Kidney epithelial cell (primary cell): ENCODE measurements at places on chromosomes 12 and 14. TPM values are rescaled to one million over a fixed set of nuclear protein-coding genes. Genes with fewer than 3 reads are reported as not detected.
A peak's percentile ranks its signal among the peaks of the same experiment; 100 is the strongest.

- DNase-seq: no peak
Measured at GRCh38 chr14:28944605-28945004, 178.0 kb downstream of the FOXG1 start.

POTEG gene
- total RNA-seq: not detected in 2 replicates

GRCh38 chr12:66418908-66419307, 116.6 kb downstream of the HELB start:
- no peak for DNase-seq

DNA sequence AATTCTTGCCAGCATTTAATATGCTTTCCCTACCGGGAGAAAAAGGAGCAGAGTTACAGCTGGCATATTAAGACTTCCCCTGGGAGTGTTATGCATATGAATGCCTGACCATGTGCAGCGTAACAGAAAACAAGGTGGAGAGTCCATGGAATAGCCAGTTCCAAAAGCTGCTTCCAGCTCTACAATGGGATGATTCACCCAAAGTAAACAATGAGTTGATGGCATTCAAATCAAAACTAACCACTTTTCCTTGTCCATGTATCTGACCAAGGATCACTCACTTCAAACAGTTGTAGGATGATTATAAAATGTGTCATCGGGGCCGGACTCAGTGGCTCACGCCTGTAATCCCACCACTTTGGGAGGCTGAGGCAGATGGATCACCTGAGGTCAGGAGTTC, 48.1 kb upstream of the BICDL1 start:
- DNase-seq: peak; percentile 82

GRCh38 chr12:55019784-55020183, at the start of gene NEUROD4:
NEUROD4 (plus strand) TSS chr12:55019974; CDS start chr12:55026440, 6,466 bp downstream.
- DNase-seq: peak; percentile 39

DNA sequence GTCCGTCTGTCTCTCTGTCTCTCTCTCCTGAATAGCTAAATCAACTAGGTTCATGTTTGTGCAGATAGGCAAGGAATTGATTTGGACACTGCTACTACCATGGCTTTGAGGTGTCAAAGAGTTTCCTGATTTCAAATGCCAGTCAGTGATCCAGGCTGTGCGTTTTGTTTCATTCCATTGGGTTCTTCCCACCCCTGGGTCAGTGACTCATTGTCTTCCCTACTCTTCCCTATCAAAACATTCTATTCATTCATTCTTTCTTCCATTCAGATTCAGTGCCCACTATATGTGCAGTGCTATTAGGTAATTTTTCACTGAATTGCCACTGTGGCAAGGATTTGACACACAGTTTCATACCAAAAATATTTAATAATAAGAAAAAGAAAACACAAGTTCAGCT, 50.4 kb downstream of the RPH3A start:
- peak; percentile 39 for DNase-seq

DNA sequence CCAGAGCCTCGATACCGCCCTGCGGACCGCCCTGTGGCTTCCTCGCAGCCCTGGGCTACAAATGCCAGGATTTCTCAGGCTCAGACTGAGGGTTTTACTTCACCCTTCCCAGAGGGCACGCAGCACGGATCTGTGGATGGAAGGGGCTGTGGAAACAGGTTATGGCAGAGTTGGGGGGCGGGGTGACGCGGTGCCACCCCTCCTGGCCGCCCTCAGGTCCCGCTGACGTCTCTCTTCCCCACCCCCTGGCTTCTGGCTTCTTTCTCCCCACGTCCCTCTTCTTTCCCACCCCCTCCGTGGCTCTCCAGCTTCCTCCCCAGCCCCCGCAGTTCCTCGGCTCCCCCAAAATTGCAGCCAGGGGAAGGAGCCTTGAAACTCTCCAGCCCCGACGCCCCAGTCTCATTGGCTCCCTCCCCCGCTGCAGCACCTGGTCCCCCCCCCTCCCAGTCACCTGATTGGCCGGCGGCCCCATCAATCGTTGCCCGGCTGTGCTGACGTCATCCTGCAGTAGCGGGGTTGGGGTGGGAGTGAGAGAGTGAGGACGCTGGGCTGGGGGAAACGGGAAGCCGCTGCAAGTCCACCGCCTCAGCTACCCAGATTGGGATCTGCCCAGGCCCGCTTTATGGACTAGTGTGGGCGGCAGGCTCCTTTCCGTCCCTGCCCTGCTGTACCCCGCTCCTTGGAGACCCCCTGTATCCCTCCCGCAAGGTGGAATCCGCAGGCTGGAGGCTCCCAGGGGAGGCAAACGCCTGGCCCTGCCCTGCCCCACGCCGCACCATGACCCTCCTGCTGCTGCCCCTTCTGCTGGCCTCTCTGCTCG, at the start of gene CLSTN3:
Gene CLSTN3 (plus strand): TSS at position 500 of the 820 bp plus-strand sequence. CDS start 278 bp downstream, at position 778.
- no peak for DNase-seq

- no peak for DNase-seq
Measured at GRCh38 chr12:14959463-14959862, 1.9 kb downstream of the ARHGDIB start.

DNA sequence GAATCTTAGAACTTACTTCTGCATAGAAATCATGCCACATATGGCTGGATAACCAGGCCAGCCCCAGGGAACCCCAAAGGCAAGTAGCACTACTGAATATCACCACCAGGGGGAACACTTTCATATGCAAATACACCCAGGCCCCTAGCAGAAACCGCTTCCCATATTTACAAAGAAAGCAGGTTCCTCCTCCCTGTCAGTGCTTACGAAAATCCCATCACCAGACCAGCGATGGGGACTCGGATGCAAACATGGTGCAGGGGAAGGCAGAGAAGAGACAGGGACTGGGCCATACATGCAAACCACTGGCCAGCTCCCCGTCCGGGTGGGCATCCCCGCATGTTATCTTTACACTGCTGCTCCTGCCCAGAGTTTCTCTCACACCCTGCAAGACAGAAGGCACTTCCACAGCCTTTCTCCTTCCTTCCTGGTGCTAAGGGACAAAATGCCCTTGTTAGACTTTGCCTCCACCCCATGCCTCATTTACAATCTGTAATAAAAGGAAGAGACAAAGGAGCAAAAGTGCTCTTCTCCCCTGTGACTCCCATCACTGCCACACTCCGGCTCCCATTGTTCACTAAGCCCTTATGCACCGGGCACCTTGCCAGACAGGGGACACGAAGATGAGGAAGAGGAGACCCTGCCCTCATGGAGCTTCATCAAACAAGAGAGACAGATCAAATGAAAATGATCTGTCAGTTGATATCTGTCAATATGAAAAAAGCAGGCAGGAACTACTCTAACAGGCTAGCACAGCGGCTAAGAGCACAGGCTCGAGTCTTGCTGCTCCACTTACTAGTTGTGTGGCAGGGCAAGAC, 62.3 kb downstream of the PTPN21 start:
- DNase-seq: peak; percentile 31

ZBTB42 gene
- 8.4 and 13.8 TPM in 2 replicates for total RNA-seq

RHEBL1 gene
- 3.8 and 5.1 TPM in 2 replicates for total RNA-seq

MYBPC1 gene
- total RNA-seq: not detected in 2 replicates

DNA sequence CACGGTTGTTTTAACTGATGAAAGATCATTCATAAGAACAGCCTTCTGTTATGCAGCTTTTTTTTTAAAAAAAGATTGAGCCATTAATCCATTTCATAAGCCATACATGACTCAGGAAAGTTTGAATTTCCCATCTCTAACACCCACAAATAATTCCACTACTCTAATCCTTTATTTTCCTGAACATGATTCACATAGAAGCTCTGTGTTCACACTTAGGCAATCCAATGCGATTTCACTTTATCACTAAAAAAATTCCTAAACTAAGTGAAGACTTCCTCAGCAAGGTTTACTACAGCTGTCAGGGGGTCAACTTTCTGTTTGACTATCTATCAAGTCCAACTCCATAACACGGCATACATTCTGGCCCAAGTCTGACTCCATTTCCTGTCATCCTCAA, 25.9 kb downstream of the PKP2 start:
- DNase-seq: no peak

- DNase-seq: no peak
Measured at GRCh38 chr14:100567009-100567876, 20.0 kb downstream of the BEGAIN start.

FAM216A gene
- 5.7 and 7.5 TPM in 2 replicates for total RNA-seq

ZFHX2 gene
- 2.3 and 2.6 TPM in 2 replicates for total RNA-seq

DNA sequence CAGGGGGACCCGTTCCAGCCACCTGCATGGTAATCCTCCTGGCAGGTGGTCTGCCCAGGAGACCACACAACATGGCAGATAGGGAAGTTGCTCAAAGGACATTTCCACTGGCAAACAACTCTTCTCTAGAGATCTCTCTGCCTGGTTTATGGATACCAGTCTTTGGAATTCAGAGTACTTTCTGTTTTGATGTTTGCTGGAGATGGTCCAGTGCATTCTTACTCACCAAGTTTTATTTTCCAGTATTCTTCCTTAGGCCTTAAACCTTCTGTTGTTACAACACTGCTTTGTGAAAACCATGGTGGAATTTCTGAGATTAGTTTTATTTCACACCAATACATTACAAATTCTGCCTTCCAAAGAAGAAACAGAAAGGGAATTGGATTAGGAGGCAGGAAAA, 428.3 kb downstream of the FUT8 start:
- peak; percentile 19 for DNase-seq

LRP1 gene
- total RNA-seq: 40.2 and 53.6 TPM in 2 replicates

GLIPR1L1 gene
- total RNA-seq: not detected in 2 replicates

MFAP5 gene
- total RNA-seq: 2.8 and 15.8 TPM in 2 replicates

DNA sequence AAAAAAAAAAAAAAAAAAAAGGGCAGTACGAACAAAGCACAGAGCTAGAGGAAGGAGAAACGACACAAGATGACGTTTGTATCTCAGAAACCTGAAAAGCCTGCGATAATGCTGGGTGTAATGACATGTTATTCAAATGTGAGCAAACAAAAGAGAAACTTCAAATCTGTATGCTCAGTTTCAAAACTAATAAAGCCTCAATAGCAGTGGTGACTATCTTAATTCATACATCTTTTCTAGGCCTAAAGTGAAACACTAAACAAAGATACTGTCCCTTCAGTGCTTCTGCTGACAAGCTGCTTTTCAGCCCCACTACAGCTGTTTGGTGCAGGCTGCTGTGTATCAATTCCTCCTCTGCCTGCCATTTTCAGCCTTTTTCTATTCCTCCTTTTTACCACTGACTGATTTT, 15.8 kb downstream of the ITPR2 start:
- no peak for DNase-seq

- no peak for DNase-seq
Measured at GRCh38 chr12:101747697-101748096, 8.4 kb upstream of the SYCP3 start.

DNA sequence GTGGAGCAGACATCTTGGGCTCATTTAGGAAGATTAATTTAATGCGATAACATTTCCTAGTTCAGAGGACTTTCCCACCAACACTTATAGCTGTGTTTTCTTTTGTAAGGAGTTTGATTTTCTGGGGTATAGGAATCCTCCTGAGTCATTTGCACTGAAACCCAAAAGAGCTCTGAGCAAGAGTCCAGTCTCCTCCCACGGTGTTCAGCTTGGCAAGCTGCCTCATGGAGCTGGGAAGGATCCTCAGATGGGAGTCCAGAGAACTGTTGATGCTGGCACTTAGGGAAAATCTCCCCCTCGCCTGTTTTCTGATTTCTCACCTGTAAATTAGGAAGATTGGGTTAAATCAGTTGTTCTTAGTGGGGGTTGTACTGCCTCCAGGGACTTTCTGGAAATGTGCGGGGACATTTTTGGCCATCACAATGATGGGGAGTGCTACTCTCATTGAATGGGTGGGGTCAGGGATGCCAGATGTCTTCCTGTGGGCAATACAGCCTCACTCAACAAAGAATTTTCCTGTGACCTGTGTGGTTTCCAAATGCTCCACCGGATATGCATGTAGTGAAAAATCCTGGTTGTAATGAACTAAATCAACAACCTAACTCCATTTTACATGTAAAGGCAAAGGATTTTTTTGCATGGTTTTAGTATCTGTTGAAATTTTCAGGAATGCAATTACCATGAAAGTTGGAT, 150.6 kb downstream of the ADCK1 start:
- DNase-seq: no peak

ASB2 gene
- 7.4 and 8.8 TPM in 2 replicates for total RNA-seq

RNFT2 gene
- total RNA-seq: 8.4 and 16.3 TPM in 2 replicates

KRT6C gene
- total RNA-seq: not detected in 2 replicates

DNA sequence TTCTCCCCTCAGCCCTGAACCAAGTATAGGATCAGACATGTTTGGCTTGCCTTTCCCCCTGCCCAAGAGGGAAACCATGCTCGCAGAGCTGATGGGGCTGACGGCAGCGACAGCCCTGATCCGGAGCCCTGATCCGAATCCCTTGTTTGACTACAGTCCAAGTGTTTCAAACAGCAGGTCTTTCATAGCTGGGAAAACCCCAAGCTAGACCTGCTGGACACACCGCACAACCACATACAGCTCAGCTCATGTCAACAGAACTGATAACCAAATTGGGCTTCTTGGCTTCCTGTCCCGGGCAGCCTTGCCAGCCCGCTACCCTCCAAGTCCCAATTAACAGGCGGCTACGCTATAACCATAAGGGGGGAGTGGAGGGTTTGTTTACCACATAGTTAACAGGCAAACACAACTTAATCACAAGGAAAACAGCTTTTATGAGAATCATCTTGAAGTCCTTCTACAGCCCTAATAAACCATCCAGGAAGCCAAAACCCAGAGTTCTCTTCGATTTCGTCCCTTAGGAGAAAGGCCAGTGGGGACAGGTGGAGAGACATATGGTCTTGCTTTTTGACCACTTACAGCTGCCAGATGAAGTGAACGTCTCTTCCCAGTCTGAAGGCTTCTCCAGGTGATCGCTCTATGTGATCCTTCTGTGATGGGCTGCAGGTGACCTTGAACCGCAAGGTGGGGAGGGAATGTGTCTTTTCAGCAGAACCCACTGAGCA, 64.5 kb upstream of the MANSC4 start:
- DNase-seq: no peak

GPR132 gene
- total RNA-seq: 1.7 and 1.9 TPM in 2 replicates

EPYC gene
- total RNA-seq: not detected in 2 replicates

DNA sequence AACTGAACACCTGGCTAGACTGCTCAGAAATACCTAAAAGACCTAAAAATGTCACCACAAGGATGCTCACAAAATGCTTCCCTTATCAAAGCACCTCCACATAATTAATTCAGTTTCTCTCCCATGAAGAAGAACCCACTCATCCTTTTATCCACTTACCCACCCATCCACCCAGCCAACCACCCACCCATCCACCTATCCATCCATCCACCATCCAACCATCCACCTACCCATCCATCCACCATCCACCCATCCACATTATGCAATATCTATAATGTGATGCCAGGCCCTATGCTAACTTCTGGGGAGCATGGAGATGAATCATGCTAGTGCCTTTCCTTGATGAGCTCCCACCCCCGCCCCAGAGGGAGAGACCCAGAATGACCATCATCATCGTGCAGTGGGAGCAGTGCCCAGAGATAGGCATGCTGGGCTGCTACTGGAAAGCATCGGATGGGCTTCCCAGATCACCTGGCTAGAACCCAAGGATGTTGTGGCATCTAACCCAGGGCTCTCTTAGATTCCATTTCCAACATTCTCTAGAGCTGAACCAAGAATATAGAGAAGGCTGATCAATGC, 166.6 kb downstream of the TTC7B start:
- no peak for DNase-seq

DNA sequence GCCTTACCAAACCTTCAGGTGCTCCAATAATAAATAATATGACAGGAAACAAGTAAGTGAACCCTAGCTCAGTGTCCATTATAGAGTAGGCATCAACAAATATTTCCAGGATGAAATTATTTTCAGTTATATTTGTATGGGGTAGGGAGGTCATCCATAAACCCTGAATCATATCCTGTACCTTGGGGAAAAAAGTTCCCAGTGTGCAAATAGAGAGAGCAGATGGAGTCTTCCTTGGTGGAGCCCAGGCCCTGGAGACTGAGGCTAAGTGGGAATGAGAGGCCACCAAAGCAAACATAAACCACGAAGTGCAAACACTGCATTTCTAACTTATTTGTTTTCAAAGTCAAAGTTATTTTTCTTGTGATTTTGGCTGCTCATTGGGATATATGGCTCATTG, 8.5 kb upstream of the ERP27 start:
- DNase-seq: no peak

MYF5 gene
- not detected in 2 replicates for total RNA-seq

RNASE4 gene
- total RNA-seq: 4.2 and 5.6 TPM in 2 replicates
